ENCODE measurements at places on chromosomes 16 and 17.

- DNase-seq: no peak
These were observed 14.9 kb upstream of the ARL6IP1 start for GRCh38 chr16:18816286-18816685.

DNA sequence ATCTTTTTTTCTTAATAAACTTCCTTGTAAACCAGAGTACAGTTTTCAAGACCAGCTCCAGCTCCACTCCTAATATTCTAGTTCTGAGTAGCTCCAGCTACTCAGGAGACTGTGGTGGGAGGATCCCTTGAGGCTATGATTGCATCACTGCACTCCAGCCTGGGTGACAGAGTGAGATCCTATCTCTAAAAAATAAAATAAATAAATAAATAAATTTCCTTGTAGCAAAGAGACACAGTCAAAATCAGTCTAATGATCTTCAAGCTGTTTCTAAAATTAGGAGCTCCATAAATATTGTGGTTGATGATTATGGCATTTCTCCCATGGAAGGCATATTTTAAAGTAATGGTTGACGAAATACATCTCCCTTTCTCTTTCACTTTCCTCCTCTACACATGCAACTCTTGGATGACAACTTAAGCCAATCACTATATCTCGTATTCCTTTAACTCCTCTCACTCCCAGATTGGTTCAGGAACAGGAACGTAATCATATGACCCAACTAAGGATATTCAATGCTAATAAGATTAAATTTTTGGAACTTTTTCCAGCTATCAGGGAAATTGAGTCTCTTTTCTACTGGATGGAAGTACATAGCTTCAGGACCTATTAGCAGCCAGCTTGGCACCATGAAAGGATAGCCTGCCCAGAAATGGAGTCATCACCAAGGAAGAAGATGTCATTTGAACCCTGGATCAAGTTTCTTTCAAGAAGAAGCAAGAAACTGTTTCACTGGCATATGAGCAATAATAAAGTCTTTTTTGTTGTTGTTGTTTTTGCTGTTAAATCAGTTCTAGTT is 42.1 kb upstream of the TAOK1 start:
- no peak for DNase-seq

DNA sequence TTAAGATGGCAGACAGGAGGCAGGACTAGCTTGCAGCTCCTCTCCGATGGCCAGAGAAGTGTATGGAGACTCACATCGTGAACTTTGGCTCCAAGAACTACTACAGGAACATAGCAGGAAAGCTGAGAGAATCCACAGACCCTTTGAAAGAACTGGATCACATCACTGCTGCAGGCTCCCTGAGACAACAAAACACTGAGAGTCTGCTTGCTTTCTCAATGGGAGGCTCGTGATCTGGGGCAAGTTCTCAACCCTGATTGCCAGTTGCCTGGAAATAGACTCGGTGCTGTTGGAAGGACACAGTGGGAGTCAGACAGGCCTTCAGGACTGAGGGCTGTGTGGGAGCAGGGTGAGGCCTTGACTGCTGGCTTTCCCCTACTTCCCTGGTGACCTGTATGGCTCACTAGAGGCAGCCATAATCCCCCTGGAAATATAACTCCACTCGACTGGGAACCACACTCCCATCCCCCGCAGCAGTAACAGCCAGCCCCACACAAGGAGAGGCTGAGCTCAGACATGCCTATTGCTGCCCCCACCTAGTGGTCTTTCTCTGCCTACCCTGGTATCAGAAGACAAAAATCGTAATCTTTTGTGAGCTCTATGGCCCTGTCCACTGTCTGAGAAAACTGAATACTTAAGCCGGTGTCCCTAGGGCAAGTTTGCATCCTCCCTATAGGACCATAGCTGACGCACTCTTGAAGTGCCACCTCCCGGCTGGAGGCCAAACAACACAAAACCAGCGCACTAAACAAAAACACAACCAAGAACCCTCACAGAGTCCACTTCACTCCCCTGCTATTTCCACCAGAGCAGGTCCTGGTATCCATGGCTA is 238.4 kb downstream of the CEP112 start:
- DNase-seq: no peak

- DNase-seq: peak; percentile 2
These were observed 50.7 kb downstream of the NT5M start for GRCh38 chr17:17353625-17354484.

DNA sequence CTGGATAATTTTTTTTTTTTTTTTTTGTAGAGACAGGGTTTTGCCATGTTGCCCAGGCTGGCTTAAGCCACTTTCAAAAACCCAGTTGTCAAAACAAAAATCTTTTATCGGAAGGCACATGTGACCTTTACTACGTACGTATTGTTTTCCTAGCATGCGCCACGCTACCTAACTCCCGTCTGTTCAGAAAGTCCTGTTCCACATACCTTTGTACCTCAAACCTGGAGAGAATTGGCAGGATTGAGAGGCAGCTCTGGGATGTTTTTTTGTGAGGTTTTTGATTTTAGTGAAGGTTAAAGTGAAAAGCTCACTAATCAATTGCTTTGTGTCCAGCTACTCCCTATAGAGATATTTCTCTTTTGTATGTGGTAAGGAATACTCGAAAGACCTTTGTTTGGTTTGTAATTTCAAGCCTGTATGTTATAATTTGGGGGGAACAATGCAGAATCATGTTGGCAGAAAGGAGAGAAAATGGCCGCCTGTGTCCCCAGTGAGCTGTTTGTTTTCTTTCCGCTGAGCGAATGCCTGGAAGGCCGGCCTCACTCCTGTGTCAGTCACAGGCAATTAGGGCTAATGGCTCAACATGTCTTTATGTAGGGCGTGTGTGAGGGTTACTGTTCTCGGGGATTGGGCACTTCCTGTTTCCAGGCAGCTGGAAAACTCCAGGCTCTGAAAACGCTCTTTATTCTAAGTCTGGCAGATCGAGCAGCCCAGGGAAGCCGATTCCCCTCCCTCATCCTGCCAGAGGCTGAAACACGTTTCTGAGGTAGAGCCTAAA is 60.8 kb upstream of the CLEC18A start:
- no peak for DNase-seq

DNA sequence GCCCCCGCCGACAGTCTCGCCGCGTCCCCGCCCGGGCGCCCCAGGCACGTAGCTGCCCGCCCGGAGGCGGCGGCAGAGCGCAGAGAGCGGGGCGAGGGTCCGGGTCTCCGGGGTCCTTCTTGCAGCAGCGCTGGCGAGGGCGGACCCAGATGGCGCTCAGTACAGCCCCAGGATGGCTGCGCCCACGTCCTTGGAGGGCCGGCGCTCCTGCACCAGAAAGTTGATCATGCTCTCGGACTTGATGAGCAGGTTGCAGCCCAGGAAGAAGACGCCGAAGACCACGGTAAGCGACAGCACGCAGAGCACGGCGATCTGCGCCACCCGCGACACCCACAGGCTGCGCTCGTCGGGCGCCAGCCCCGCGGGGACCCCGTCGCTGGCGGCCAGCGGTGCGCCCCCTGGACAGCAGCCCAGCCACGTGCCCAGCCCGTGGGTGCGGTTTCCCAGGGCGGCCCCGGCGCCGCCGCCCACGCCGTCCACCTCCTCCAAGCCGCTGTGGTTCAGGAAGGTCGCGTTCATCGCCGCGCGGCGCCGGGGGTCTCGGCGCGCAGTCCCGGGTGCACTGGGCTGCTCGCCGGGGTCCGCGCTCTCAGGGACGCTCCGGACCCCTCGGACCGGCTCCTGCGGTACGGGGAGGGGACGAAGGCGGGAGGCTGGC is 435 bp downstream of the RPRML start:
- DNase-seq: no peak

Data from CD4-positive, alpha-beta T cell (primary cell).